Thymus (tissue), 14 donors: ENCODE measurements at places on chromosomes 2 and 18. TPM values are rescaled to one million over a fixed set of nuclear protein-coding genes. Genes with fewer than 3 reads are reported as not detected.

GRCh38 chr2:106358521-106358920 lies 109.7 kb downstream of the RGPD3 start:
- H3K27ac ChIP-seq = no peak overlapping the region
- DNase-seq = no peak
- H3K4me3 ChIP-seq = no peak overlapping the region
- H3K4me1 ChIP-seq = no peaks in the 10 kb centered on the region

GRCh38 chr18:5142131-5142530 lies 54.9 kb downstream of the AKAIN1 start:
- no peaks in the 10 kb centered on the region for H3K27me3 ChIP-seq
- H3K4me3 ChIP-seq = no peak overlapping the region
- H3K27ac ChIP-seq = no peak overlapping the region
- no peak for DNase-seq
- H3K36me3 ChIP-seq = no peaks in the 10 kb centered on the region

- DNase-seq = no peak
- H3K4me1 ChIP-seq = no peaks in the 10 kb centered on the region
- H3K27ac ChIP-seq = no peak overlapping the region
- peaks cover 16% of the 10 kb centered on the region for H3K36me3 ChIP-seq
- no peaks in the 10 kb centered on the region for H3K27me3 ChIP-seq
These were observed 39.2 kb downstream of the WDR33 start for GRCh38 chr2:127771756-127772155.

- DNase-seq = no peak
- no peak overlapping the region for H3K4me3 ChIP-seq
- no peaks in the 10 kb centered on the region for H3K27me3 ChIP-seq
- no peak overlapping the region for H3K27ac ChIP-seq
These were observed 15.3 kb upstream of the THSD7B start for GRCh38 chr2:136750065-136750464.

DNA sequence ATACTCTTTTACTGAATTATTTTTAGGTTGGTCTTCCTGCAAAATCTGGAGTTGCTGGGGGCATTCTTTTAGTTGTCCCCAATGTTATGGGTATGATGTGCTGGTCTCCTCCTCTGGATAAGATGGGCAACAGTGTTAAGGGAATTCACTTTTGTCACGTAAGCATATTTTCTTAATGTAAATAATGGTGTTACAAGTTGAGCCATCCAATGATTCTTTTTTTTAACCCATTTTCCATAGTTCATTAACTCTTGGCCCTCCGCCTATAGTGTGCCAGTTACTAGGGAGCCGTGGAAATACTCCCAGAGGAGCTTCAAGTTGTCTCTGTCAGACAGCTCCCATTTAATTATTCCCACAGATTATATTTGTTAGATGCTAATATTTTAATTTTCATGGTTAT lies 49.8 kb downstream of the GLS start:
- H3K4me3 ChIP-seq = no peak overlapping the region
- peaks cover 8% of the 10 kb centered on the region for H3K36me3 ChIP-seq
- H3K4me1 ChIP-seq = no peaks in the 10 kb centered on the region
- DNase-seq = no peak
- H3K27me3 ChIP-seq = no peaks in the 10 kb centered on the region

- H3K27me3 ChIP-seq = no peaks in the 10 kb centered on the region
- H3K36me3 ChIP-seq = no peaks in the 10 kb centered on the region
- H3K27ac ChIP-seq = no peak overlapping the region
- no peak for DNase-seq
These were observed 394.2 kb downstream of the IRS1 start for GRCh38 chr2:226405465-226405864.

RGPD4 gene
- polyA plus RNA-seq = 0.05 TPM

CENPO gene
- polyA plus RNA-seq = 2.5 TPM

GRCh38 chr2:128271597-128271910 lies 47.1 kb downstream of the HS6ST1 start:
- no peaks in the 10 kb centered on the region for H3K4me1 ChIP-seq
- no peaks in the 10 kb centered on the region for H3K27me3 ChIP-seq
- H3K27ac ChIP-seq = no peak overlapping the region
- no peak overlapping the region for H3K4me3 ChIP-seq
- no peak for DNase-seq

DNA sequence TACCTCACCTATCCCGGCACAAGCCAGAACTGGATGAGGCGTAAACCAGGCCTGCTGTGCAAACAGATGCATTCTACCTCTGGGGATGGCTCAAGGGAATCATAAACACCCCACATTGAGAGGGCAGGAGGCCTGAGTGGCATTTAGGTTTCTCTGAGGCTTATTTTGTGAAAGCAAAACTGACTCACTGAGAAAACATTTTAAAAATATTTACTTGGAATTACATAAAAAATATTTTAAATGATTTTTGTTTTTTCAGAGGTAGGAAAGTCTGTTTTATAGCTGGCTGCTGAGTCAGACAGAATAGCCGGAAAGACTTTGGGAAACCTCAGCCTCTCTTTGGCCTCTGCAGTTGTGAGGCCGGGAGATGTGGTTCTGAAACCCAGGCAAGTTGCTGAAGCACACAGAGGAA lies 244.1 kb downstream of the NCKAP5 start:
- no peaks in the 10 kb centered on the region for H3K4me1 ChIP-seq
- H3K27me3 ChIP-seq = no peaks in the 10 kb centered on the region
- no peak for DNase-seq
- no peaks in the 10 kb centered on the region for H3K36me3 ChIP-seq
- no peak overlapping the region for H3K4me3 ChIP-seq
- H3K27ac ChIP-seq = no peak overlapping the region

- H3K27ac ChIP-seq = no peak overlapping the region
- H3K4me1 ChIP-seq = peaks cover 3% of the 10 kb centered on the region
- no peaks in the 10 kb centered on the region for H3K36me3 ChIP-seq
- no peak for DNase-seq
These were observed 33.5 kb downstream of the FBXO15 start for GRCh38 chr18:74114116-74114515.

IGFBP2 gene
- 111 TPM for polyA plus RNA-seq

TEKT4 gene
- polyA plus RNA-seq = 0.11 TPM

XPO1 gene
- polyA plus RNA-seq = 174 TPM

ANTXR1 gene
- polyA plus RNA-seq = 7.3 TPM

- H3K27me3 ChIP-seq = no peaks in the 10 kb centered on the region
- H3K27ac ChIP-seq = no peak overlapping the region
- DNase-seq = no peak
- H3K4me3 ChIP-seq = no peak overlapping the region
These were observed 417.9 kb downstream of the EPHA4 start for GRCh38 chr2:221154176-221154575.

ACVR1C gene
- polyA plus RNA-seq = 0.23 TPM

- H3K4me3 ChIP-seq = no peak overlapping the region
- no peak overlapping the region for H3K27ac ChIP-seq
- H3K27me3 ChIP-seq = no peaks in the 10 kb centered on the region
These were observed 14.6 kb upstream of the DYNC2LI1 start for GRCh38 chr2:43759195-43759594.

MBP gene
- polyA plus RNA-seq = 16.3 TPM

SPATA3 gene
- polyA plus RNA-seq = not detected

DNA sequence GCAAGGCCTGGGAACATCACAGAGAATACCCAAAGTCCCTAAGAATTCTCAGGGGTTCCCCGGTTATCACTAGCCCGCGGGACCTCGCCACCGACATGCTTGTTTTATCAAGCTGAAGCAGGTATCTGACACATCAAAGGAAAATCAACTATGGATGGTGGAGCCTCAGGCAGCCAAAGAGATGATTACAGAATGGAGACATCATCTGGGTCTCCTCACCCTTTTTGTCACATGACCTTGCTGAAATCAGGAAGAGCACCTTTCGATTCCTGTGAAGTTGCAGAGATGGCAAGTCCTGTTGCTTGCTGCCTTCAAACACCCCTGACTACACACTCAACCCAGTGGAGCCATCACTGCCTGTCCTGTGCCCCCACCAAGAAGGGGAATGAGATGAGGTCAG lies 19.2 kb upstream of the CAB39 start:
- no peak overlapping the region for H3K4me3 ChIP-seq
- H3K27me3 ChIP-seq = no peaks in the 10 kb centered on the region
- no peak for DNase-seq
- no peak overlapping the region for H3K27ac ChIP-seq
- no peaks in the 10 kb centered on the region for H3K4me1 ChIP-seq
- no peaks in the 10 kb centered on the region for H3K36me3 ChIP-seq

- peaks cover 7% of the 10 kb centered on the region for H3K4me1 ChIP-seq
- H3K27me3 ChIP-seq = no peaks in the 10 kb centered on the region
- H3K36me3 ChIP-seq = no peaks in the 10 kb centered on the region
- DNase-seq = no peak
- H3K27ac ChIP-seq = no peak overlapping the region
These were observed 307.4 kb upstream of the VWC2L start for GRCh38 chr2:214103276-214104001.

- no peaks in the 10 kb centered on the region for H3K36me3 ChIP-seq
- H3K4me1 ChIP-seq = peaks cover 3% of the 10 kb centered on the region
- peak within 1 kb of the TSS; percentile 78 for H3K4me3 ChIP-seq
- DNase-seq = peak; percentile 50
These were observed at the start of gene MYO1B for GRCh38 chr2:191245046-191245868. Gene MYO1B (plus strand): TSS chr2:191245404. CDS start chr2:191276896, 31,492 bp downstream.

MAB21L4 gene
- polyA plus RNA-seq = 4.9 TPM

CYBRD1 gene
- 80.7 TPM for polyA plus RNA-seq

- H3K36me3 ChIP-seq = no peaks in the 10 kb centered on the region
- no peak for DNase-seq
- no peak overlapping the region for H3K27ac ChIP-seq
- no peaks in the 10 kb centered on the region for H3K4me1 ChIP-seq
These were observed 105.5 kb downstream of the FAM168B start for GRCh38 chr2:130987519-130988425.

DNA sequence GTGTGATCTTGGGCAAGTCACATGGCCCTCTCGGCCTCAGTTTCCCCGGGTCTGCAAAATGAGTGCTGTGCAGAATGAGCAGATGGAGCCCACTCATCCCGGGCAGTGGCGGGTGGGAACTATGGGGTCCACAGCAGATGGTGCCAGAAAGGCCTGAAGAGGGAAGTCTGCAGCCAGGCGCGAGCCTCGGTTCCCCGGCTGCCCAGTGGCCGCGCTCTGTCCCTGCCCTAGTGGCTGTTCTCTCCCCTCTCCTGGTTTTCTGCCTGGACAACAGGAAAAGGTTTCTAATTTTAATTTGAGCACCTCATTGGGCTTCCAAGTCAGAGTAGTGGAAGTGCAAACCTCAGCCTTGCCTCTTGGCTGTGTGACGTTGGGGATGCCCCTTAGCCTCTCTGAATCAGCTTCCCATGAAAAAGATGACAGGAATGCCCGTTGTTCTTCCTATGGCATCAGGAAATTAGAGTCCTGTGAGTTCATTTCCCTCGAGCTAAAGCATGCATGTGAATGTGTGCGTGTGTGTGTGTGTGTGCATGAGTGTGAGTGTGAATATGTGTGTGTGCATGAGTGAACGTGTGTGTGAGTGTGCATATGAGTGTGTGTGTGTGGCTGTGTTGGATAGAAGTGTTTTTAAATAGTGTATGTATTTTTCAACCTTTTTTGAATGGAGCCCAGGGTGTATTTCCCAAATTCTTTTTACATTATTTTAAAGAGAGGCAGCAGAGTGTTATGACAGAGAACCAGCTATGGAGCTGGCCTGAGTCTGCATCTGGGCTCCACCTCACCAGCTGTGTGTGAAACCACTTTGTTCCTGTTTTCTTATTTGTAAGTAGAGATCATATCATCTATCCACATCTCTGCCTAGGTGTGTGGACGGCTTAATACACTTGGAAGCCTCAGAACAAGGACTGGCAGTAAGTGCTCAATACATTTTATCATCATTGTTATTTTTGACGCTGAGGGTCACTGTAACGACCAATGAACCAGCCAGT lies 41.3 kb downstream of the RRM2 start:
- DNase-seq = no peak
- H3K4me3 ChIP-seq = no peak overlapping the region
- H3K27me3 ChIP-seq = no peaks in the 10 kb centered on the region

DNA sequence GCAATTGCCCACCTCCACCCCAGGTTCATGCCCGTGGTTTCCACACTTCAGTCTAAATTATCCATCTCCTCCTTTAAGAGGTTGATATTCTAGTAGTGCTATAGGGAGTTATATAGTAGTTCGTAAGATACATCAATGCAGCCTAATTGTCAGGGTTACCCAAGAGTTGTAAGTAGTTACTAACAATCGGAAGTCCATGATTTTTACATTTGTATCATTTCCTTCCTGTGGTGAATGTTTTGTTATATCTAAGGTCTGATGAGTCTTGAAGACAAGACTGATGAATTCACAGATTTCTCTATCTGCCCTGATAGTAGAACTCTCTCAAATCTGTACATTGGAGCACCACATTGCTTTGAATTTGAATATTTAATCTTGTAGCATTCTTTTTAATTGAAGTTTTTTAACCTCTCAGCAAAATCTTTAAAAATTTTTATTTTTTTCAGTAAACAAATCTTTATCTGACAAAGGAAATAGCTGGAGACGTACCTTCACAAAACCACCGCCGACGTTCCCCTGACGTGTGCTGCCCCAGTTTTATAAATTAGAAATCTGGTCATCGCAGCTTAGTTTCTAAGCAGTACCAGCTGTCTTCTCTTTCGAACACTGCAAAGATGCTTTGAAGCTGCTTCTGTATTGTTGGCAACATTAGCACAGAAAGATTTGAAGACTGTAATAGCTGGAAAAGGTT lies 264.5 kb downstream of the SOCS6 start:
- no peaks in the 10 kb centered on the region for H3K4me1 ChIP-seq
- H3K27me3 ChIP-seq = no peaks in the 10 kb centered on the region
- no peak for DNase-seq

LIMS3 gene
- 0.59 TPM for polyA plus RNA-seq

- H3K4me1 ChIP-seq = no peaks in the 10 kb centered on the region
- H3K36me3 ChIP-seq = no peaks in the 10 kb centered on the region
- no peak for DNase-seq
- H3K27me3 ChIP-seq = no peaks in the 10 kb centered on the region
- H3K27ac ChIP-seq = no peak overlapping the region
These were observed 52.9 kb upstream of the LINC00305 start for GRCh38 chr18:64201781-64202180.

CCDC121 gene
- 2.6 TPM for polyA plus RNA-seq

- H3K27me3 ChIP-seq = no peaks in the 10 kb centered on the region
- no peaks in the 10 kb centered on the region for H3K36me3 ChIP-seq
- peaks cover 55% of the 10 kb centered on the region for H3K4me1 ChIP-seq
These were observed 34.8 kb downstream of the TOGARAM2 start for GRCh38 chr2:29015701-29016470.

TCF7L1 gene
- 6.6 TPM for polyA plus RNA-seq

DNA sequence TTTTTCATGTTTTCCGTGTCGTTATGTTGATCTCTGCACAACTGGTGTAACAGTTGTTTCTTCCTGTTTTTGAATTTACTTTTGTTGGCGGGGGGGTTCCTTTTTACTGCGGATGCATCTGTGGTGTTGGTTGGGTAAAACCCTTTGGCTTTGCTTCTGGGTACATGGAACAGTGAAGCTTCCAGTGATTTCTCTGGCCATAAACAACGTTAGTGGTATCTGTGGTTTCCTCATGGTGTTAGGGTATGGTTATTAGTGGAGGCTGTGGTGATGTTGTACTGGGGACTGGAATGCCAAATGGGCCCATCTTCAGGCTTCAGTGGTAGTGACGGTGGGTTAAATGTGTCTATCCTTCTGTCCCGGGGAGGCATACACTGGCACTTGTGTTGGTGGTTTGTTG lies 285.4 kb upstream of the ZNF804A start:
- no peaks in the 10 kb centered on the region for H3K27me3 ChIP-seq
- H3K4me1 ChIP-seq = no peaks in the 10 kb centered on the region
- H3K36me3 ChIP-seq = no peaks in the 10 kb centered on the region
- no peak overlapping the region for H3K4me3 ChIP-seq

- H3K27me3 ChIP-seq = no peaks in the 10 kb centered on the region
- DNase-seq = no peak
- H3K4me1 ChIP-seq = peaks cover 3% of the 10 kb centered on the region
- H3K4me3 ChIP-seq = no peak overlapping the region
- H3K27ac ChIP-seq = no peak overlapping the region
- peaks cover 11% of the 10 kb centered on the region for H3K36me3 ChIP-seq
These were observed 120.0 kb downstream of the DOCK10 start for GRCh38 chr2:224922142-224922727.

- no peak for DNase-seq
- no peaks in the 10 kb centered on the region for H3K27me3 ChIP-seq
- no peak overlapping the region for H3K4me3 ChIP-seq
- no peaks in the 10 kb centered on the region for H3K36me3 ChIP-seq
These were observed 34.4 kb upstream of the PKDCC start for GRCh38 chr2:42013409-42013808.
